ENCODE measurements at places on chromosomes 1 and 21.
A peak's percentile ranks its signal among the peaks of the same experiment; 100 is the strongest.

DNA sequence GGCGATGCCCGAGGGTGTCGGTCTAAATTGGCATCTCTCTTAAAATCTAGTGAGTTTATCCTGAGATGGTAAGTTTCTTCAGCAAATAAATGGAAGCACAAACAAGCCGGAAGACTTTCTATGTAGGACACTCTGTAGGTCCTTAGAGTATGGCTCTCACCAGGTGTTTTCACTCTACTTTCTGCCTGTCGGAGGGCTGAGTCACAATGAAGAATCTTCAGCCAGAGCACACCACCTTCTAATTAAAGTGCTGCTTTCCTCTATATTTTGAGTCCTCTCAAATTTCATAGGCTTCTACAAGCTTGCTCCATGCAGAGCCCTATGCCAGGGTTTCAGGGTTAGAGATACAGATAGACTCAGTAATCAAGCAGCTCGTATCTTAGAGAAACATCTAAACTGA, 27.1 kb downstream of the KCNK1 start:
- DNase-seq, result no peak

- no peak for DNase-seq
Measured at GRCh38 chr1:170316270-170316669, 170.5 kb downstream of the NTMT2 start.

- no peak for DNase-seq
Measured at GRCh38 chr1:246213502-246213901, 293.6 kb downstream of the SMYD3 start.

GRCh38 chr1:6601049-6601922, 1.4 kb downstream of the KLHL21 start:
- peak; percentile 98 for DNase-seq

DNA sequence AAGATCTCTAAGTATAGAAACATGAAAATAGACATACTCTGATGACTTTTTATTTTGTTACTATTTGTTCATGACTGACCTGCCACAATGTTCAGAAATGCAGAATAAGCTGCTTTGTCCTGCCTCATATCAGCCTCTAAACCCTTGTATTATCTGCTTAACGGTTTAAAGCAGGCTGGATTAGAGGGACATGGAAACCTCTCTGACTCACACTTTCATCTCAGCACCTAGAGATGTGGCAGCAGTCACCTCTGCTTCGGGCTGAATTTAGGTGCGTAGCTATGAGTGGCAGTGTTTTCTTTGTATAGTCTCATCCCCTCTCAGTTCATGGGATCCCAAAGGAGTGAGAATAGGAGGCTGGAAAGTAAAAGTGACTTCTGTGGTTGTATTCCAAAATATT, 255.4 kb downstream of the RGS7 start:
- DNase-seq, result no peak

DNA sequence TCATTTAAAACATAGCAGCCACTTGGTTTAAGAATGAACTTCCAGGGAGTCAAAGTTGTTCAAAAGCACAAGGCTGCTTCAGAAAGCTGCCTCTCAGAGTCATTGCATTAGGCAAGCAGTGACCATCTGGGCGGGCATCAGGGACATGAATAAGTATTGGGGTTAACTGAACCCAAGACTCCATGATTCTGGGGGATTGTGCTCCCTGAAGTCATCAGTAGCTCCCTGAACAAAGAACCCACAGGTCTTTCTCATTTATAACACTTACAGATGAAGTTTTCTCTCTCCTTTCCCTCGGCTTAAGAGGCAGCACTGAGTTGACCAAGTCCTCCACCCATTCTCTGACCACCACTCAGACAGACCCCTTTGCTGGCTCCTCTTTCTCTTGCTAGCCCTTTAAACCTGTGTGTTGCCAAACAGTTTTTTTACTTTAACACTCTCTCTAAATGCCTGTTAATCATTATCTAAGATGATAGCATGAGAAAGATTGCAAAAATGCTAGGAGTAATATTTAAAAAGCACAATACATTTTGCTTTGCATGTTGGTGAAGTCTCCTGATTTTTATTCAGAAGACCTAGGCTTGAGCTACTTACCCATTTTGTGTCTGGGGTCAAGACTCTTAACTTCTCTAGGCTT, 77.0 kb upstream of the ARHGAP29 start:
- no peak for DNase-seq

Measured in hematopoietic multipotent progenitor cell treated with erythropoietin and hydrocortisone succinate and interleukin-3 and kit ligand, for 15 days (in vitro differentiated cells).